ENCODE measurements at places on chromosomes 7 and 10.

DNA sequence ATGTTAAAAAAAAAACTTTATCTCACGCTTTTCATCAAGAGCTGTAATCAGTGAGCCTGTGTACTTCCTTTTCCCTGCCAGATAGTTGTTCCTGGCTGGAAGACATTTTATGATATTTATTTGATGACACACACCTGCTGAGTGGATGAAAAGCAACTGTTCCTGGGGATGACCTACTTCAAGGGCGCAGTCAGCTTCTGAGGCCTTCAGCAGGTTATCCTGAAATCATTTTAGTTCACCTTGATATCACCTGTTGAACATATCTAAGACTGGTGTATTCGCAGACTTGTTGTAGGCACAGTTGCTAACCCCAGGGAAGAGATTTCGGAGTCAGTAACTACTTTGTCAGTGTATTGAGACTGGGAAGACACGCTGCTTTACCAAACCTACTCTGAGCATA, 234.5 kb upstream of the TCF7L2 start:
- no peak for DNase-seq

DNA sequence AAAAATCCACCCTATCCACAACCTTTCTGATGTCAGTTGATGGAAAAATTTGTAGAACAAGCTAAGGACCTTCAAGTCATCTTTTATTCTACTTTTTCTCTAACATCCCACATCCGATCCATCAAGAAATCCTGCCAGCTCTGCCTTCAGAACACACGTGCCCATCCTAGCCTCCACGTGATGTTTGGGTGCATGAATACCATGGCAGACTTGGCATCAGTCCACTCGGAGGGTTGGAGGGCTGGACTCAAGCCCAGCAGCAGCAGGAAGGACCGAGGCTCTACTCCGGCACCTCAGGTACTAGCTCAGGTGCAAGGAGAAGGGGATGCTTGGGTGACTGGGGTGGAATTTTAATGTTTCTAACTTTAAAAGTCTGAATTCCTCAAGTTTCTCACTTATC, 428.6 kb downstream of the DPP6 start:
- no peak for DNase-seq

DNA sequence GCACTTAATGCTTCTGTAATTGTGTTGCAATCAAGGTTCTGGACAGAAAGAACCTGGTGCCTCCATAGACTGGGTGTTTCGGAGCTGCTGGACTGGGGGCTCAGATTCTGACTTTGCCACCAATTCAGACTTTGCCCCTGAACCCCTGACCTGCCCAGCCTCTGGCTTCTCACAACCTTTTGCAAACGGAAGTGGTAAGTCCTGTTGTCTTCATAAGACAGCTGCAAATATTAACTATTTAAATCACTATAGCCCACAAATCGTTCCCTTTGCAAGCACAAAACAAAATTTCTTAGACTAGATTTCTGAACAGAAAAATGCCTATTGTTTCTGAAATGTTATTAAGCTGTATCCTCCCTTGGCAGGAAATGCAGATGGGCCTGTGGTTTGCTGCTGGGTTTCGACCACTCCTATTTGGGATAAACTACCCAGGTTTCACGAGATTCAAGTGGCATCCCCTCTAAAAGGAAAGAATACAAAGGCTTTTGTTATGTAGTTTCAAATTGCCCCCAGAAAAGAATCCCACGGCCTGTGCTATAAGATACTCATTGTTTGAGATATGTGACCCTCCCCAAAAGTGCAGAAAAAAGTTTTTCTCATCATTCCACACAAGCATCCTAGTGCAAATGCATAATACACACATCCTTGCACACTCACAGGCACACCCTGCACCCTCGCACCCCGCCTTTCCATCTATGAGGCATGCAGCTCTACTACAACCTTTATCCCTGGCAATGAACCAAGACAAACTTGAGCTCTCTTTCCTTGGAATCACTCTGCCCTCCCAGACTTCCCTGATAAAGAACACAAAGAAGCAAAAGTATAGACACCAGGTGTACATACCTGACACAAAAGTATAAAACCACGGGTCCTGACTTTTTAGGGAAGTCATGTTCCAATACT, 209.1 kb downstream of the PRPF18 start:
- no peak for DNase-seq

GRCh38 chr10:89563861-89564478, 28.6 kb upstream of the SLC16A12 start:
- DNase-seq, result peak; percentile 45

DNA sequence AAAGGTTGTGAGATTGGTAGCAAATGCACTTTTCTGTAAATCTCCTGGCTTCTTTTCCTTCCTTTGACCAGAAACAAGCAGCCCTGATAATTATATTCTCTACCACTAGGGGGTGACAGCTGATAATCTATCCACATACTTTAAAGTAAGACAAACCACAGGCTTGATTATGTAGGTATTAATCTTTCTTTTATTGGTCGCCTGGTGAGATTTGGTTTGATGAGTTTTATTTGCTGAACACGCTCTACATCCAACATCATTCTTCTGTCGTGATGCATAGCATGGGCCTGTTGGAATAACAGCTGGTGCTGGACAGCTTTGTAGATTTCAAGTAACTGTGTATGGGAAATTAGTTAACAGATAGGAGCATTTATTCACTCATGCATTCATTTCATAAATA, 63.5 kb downstream of the ZNF365 start:
- DNase-seq, result peak; percentile 67

- peak; percentile 1 for DNase-seq
Observed at GRCh38 chr7:114825423-114825951, 96.4 kb upstream of the MDFIC start.

GRCh38 chr10:44379907-44380306, 5.0 kb downstream of the CXCL12 start:
- DNase-seq, result no peak
